ENCODE measurements at places on chromosomes 1 and 21.

- no peak for DNase-seq
Observed at GRCh38 chr1:82160036-82160435, 359.3 kb downstream of the ADGRL2 start.

DNA sequence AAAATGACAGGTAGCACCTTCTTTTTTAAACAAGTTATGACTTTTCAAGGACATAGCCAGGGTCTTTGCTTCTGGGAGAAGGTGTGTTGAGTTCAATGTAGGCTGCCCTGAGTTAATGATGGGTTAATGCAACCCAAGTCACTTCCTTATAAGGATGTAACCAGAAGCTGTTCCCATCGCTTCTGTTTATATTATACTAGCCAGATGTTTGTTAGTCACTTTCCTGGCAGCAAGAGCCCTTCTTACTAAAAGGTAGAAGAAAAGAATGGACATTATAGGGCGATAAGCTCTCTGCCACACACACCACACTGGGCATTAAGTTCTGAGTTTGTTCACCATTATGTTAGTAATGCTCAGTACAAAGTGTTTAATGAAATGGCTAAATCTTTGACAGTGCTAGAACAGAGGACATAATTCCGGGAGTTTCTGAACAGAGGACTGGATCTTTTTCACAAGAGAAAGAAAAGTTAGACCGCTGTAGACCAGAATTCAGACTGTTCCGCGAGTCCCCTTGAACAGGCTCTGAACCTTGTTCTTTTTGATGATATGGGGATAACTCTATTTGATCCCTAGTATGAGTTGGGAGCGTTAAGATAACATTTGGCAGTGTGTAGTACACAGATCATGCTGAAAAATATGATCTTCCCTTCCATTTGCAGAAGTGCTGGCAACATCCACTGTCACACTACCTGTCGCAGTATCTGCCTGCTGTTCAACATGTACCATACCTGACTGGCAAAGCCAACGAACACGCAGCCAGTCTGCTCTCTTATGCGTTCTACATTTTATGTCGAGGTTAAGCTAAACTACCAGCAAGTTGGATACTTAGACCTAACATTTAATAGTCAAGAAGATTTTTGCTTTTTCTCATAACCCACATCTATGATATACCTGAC is 41.0 kb downstream of the DEGS1 start:
- DNase-seq, result no peak

DNA sequence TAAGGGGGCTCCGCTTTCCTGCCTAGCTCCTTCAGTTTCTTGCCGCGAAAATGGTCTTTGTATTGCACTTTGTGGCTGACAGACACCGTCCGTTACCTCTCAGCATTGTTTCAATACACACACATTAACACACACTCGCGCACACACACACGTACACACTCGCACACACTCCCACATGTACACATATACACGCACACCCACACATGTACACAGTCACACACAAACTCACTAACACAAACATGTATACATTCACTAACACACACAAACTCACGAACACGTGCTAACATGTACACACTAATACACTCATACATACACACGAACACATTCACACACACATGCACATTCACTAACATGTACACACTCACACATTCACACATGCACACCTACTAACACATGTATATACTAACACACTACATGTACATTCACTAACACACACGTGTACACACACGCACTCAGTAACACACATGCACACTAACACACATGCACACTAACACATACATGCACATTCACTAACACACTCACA is 48.9 kb downstream of the PSMG1 start:
- DNase-seq, result no peak

GRCh38 chr1:35715568-35716002 is 3.1 kb downstream of the C1orf216 start:
- DNase-seq, result peak; percentile 62

DNA sequence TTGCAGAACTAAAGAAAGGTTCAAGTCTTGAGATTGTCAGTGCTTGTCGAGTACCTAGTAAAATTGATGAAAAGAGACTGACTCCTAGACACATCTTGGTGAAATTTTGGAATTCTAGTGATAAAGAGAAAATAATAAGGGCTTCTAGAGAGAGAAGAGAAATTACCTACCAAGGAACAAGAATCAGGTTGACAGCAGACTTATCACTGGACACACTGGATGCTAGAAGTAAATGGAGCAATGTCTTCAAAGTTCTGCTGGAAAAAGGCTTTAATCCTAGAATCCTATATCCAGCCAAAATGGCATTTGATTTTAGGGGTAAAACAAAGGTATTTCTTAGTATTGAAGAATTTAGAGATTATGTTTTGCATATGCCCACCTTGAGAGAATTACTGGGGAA is 16.3 kb downstream of the L1TD1 start:
- no peak for DNase-seq

DNA sequence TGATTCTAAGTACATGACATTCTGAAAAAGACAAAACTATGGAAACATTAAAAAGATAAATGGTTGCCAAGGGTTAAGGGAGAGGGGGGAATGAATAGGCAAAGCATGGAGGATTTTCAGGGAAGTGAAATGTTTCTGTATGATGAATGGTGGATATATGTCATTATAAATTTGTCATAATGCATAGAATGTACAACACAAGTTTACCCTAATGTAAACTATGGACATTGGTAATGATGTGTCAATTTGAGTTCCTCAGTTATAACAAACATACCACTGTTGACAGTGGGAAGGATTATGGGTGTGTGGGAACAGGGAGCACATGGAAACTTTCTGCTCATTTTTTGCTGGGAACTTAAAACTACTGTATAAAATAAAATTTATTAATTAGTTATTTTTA is 427.1 kb upstream of the ESRRG start:
- no peak for DNase-seq

- no peak for DNase-seq
Observed at GRCh38 chr1:159664247-159664646, 50.1 kb downstream of the CRP start.

GRCh38 chr1:183840140-183840539 is 35.2 kb downstream of the RGL1 start:
- no peak for DNase-seq

DNA sequence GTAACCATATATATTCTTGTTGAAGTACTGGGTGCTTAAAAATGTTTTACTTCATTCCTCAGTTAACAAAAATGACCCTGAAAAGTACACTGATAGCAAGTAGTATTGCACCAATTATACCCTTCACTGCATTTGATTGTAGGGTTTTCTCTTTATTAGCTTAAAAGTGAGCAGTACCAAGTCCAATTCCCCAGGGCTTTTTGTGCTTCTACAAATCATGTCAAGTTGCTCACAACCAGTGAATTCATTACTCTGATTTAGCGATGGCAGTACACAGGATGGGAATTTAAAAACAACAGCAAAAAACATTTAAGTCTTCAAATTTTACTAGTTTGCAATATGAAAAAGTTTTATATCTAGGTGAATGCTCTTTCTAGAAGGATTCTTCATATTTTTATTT is 436.4 kb downstream of the PTBP2 start:
- DNase-seq, result no peak

DNA sequence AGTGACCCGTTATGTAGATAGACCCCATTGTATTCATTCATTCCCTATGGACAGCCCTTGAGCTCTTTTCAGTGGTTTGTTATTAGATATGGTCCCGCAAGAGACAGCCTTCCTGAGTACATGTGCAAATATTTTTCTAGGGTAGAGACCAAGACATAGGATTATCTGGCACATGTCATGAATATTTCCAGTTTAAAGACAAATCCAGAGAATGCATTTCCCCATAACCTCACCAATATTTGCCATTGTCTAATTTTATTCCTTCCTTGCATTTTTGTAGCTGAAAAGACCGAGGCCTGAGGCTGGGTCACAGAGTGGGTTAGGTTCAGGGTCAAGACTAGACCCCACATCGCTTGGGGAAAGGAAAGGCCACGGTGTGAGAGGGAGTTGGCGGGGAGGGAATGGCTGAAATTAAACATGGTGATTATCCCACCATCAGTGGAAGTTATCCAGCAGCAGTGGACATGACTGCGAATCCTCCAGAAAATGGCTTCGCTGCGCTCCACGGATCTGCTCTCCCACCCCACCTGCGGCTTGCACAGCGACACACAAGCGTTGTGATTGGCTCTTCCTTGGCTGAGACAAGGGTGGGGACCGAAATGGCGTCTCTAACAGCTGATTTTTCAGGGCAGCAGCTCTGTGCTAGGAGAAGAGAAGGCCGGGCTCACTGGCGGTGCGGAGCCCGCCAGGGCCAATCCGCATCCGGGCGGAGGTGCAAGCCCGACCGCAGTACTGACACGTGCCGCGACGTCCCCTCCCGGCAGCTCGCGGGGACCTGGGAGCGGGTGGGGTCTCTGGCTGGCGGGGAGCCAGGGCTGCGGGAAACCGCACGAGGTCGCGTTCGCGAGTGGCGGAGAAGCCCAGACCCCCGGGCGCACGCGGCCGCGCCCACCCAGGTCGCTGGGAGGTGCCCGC is 16.1 kb upstream of the STMN1 start:
- DNase-seq, result peak; percentile 45

DNA sequence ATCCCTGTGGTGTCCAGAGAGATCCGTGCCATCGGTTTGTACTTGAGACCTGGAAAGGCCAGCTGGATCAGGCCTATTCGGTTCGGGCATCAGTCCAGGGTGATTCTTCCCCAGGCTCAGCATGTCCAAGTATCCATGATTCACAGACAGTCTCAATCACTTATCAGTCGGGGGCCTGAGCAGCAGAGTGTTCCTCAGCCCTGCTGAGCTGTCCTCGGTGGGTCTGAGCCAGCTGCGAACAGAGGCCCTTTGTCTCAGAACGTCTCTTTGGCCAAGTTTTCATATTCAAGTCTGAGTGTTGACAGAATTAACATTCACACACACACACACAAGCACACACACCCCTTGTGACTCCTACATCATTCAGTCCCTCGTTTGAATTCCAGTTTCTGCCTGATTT is 33.4 kb upstream of the OSBPL9 start:
- DNase-seq, result peak; percentile 58

DNA sequence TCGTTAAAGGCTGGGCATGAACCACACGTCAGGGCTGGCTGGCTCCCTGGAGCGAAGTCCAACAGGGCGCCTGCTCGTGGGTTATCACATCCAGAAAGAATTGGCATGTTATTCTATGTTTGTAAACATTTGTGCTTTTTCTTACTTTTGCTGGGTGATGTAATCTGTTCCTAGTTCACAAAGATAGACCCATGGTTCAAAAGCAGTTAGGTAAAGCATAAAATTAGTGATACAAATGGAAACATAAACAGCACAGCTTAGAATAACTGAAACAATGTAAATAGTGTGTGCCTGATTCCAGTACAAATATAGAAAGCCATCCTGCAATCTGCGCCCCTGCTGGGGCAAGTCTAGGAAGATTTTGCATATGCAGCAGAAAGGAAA is 184.0 kb upstream of the C1orf174 start:
- no peak for DNase-seq

GRCh38 chr1:210464519-210465039 is 135.9 kb downstream of the HHAT start:
- no peak for DNase-seq

DNA sequence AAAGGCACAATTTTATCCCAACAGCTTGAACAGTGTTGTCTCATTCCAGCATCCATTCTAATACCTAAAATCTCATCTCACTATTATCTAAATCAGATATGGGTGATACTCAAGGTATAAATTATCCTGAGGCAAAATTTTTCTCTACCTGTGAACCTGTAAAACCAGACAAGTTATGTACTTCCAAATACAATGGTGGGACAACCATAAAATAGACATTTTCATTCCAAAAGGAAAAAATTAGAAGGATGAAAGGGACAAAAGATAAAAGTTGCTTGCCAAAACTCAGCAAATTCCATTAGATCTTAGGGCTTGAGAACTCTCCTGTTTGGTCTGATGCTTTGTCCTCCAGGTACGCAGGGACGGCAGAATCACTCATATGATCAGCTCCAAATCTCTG is 650.5 kb downstream of the ADGRL2 start:
- DNase-seq, result no peak

DNA sequence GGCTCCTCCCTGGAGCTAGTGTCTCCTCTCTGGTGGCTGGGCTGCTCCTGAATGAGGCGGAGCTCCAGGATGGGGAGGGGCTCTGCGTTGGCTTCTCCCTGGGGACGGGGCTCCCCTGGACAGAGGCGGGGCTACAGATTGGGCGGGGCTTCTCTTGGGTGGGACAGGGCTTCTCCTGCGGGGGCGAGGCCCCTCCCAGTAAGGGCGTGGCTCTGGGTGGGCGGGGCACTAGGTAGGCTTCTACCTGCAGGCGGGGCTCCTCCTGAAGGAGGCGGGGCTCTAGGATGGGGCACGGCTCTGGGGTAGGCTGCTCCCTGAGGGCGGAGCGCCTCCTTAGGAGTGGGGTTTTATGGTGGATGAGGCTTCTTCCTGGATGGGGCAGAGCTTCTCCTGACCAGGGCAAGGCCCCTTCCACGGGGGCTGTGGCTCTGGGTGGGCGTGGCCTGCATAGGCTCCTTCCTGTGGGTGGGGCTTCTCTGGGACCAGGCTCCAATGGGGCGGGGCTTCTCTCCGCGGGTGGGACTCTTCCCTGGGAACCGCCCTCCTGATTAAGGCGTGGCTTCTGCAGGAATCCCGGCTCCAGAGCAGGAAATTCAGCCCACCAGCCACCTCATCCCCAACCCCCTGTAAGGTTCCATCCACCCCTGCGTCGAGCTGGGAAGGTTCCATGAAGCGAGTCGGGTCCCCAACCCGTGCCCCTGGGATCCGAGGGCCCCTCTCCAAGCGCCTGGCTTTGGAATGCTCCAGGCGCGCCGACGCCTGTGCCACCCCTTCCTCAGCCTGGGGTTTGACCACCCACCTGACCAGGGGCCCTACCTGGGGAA is 22.7 kb upstream of the ARF1 start:
- DNase-seq, result peak; percentile 47

- DNase-seq, result no peak
Observed at GRCh38 chr1:27993241-27993640, 33.5 kb downstream of the XKR8 start.

GRCh38 chr1:114458237-114458777 is 52.7 kb downstream of the TRIM33 start:
- DNase-seq, result no peak

- DNase-seq, result no peak
Observed at GRCh38 chr1:198179556-198179981, 22.8 kb downstream of the NEK7 start.

GRCh38 chr1:216740331-216740730 is 17.1 kb upstream of the ESRRG start:
- DNase-seq, result no peak

DNA sequence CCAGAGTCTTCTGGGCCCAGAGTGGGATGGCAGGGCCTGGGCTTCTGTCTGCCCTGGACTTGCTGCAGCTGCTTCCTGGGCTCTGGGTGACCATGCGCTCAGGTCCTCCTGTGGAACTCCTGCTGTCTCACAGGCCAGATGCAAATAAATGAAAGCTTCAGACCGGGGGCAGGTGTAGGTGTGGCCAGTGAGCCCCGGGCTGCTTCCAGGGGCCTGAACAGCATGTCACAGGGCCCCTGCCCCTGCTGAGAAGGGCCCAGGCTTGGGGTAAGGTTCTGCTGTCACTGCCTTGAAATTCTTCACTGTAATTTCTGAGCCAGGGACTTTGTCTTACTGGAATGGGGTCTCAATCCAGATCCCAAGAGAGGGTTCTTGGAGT is 2.5 kb upstream of the PKNOX1 start:
- no peak for DNase-seq

Data from ovary (tissue), 10 donors.